ENCODE measurements at places on chromosomes 16 and 17.

- DNase-seq: no peak
Observed at GRCh38 chr17:39352511-39352910, 48.9 kb downstream of the FBXL20 start.

GRCh38 chr16:12675852-12676251 is 127.8 kb downstream of the CPPED1 start:
- DNase-seq: no peak

GRCh38 chr16:84498859-84499620 is 5.4 kb downstream of the MEAK7 start:
- no peak for DNase-seq

DNA sequence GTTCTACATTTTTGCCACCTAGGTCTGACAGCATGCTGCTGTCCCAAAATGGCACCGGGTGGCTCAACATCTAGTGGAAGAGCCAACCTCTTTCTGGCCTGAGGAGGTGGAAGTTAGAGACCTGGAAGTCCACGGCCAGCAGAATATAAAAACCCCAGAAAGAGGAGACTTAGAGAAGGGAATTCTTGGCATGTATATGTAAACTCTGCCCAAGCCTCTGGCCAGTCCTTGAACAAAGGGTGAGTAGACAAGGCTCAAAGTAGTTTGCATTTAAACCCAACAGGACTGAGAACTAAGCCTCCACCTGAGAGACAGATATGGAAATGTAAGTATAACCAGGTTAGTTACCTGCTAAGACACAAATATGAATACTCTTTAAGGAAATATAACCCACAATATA is 210.3 kb downstream of the GRIN2A start:
- no peak for DNase-seq

- no peak for DNase-seq
Observed at GRCh38 chr16:1781254-1781653, 1.1 kb downstream of the SPSB3 start.

- no peak for DNase-seq
Observed at GRCh38 chr17:43540821-43541674, 5.1 kb downstream of the ETV4 start.

DNA sequence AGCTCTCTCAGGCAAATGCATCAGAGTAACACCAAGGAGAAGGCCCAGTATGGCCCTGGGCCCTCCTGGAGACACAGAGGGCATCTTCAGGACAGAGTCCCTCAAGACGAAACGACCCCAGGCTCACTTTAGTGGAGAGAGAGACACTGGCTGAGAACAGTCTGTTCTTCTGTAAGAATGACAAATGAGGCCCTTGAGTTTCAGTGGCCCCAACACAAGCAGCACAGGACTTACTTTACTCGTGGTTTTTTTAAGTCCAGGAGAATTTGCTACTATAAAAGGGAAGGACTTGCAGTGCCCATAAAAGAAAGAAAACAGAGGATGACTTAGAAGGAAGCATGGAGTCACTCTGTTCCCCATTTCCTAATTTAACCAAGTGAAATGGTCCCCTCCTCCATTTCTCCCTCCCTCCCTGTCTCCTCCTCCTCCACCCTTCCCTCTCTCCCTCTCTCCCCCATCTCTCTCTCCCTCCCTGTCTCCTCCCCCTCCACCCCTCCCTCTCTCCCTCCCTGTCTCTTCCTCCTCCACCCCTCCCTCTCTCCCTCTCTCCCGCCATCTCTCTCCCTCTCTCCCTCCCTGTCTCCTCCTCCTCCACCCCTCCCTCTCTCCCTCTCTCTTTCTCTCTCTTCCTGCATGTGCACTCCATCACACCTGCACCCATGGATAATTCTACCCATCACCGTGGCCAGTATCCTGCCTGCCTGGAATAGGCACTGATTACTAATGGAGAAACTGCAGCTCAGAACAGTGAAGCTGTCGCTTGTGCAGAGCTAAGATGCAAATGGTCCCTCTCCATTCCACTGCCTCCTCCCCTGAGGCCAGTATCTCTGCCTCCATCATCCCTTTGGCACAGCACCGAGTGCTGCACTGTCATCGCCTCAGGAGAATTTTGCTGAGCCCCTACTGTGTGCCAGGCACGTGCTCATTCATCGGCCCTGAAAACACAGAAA is 47.3 kb upstream of the RBFOX3 start:
- no peak for DNase-seq

DNA sequence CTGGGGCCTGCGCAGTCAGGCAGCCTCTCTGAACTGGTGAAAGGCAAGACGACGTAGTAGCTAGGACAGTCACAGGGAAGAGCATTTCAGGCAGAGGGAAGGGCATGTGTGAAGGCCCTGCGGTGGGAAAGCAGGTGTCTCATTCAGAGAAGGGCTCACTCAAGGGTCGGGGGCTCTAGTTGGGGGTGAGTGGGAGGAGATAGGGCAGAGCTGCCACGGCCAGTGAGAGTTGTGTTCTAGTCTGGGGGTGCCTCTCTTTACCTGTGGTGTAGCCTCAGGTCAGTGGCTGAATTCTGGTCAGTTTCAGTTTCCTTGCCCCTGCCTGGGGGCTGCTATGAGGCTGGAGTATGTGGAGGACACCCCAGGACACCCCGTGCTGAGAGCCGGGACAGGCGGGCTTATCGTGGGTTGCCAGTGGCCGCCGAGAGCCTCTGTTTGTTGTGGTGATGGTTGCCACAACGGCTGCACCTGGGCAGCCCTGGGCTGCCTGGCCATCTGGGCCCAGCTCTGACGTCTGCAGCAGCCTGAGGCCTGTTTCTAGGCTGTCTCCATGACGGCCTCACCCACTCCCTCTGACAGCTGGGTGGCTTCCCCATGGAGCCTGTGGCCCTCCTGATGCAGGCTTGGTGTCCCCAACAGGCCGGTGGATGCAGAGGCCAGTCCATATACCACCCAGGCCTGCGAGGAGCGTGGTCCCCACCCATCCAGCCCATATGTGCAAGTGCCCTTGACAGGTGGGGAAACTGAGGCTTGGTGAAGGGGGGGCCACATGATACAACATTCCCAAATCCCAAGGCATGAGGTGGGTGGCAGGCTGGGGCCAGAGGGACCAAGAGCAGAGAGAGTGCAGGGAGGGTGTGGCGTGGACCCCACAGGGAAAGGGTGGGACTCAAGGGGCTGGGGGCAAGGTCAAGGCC is 10.8 kb downstream of the MAP2K3 start:
- DNase-seq: no peak

DNA sequence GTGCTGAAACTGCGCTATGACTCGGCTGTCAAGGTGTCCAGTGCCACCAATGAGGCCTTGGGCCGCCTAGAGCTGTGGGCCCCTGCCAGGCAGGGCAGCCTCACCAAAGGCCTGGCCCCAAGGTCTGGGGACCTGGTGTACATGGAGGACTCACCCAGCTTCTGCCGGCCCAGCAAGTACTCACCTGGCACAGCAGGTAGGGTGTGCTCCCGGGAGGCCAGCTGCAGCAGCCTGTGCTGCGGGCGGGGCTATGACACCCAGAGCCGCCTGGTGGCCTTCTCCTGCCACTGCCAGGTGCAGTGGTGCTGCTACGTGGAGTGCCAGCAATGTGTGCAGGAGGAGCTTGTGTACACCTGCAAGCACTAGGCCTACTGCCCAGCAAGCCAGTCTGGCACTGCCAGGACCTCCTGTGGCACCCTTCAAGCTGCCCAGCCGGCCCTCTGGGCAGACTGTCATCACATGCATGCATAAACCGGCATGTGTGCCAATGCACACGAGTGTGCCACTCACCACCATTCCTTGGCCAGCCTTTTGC is 25.0 kb downstream of the WNT9B start:
- DNase-seq: no peak

DNA sequence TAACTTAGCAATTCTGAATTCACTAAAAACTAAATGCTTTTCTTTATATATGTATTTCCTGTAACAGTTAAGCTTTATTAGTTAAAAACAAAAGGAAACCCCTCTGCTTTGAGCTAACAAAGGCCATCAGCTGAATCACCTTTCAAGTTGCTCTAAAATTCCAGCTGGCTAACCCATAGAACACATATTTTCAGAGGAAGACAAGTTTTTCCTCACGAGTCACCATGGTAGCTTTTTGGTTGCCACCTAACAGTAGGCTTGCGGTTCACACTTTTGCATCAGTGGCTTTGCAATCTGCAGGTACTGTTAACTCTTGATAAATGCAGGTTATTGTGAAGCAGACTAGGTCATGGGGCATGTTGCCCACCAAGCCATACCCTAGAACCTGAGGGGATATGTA is 57.6 kb upstream of the IRX5 start:
- DNase-seq: no peak

GRCh38 chr16:8183176-8184099 is 406.9 kb downstream of the TMEM114 start:
- no peak for DNase-seq

- DNase-seq: no peak
Observed at GRCh38 chr16:24834459-24835335, 11.1 kb upstream of the SLC5A11 start.

DNA sequence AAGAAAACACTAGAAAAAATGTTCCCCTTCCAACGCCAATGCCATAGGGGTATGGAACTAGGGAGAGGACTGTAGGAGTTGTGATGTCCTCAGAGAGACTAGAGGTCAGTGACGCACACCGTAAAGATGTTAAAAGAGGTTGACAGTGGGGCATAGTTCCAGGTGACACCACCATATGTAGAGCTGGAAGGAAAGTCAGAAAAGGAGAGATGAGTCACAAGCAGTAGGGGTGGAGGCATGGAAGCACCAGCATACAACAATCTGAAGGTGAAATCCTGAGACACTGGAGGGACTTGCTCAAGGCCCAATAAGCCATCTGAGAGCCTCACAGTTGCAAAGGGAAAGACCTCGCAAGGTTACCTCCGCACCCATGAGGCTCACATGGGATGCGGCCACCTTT is 76.0 kb downstream of the ZNF18 start:
- DNase-seq: no peak

DNA sequence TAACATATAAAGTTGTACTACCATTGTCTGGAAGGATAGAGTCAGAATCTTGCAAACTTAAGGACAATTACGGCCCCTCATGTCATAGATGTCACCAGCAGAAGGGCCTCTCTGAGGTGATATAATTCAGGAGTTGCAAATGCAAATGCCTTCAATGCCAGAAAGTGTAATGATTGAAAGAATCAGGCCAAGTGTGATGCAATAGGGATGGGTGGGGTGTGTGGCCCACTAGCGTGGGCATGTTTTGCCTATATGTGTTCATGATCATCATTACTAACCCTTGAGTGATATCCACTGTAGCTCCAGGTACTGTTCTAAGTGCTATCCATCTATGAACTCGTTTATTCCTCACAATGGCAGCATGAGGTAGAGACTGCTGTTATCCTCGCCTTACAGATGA is 1.1 kb downstream of the DHRS7C start:
- no peak for DNase-seq

DNA sequence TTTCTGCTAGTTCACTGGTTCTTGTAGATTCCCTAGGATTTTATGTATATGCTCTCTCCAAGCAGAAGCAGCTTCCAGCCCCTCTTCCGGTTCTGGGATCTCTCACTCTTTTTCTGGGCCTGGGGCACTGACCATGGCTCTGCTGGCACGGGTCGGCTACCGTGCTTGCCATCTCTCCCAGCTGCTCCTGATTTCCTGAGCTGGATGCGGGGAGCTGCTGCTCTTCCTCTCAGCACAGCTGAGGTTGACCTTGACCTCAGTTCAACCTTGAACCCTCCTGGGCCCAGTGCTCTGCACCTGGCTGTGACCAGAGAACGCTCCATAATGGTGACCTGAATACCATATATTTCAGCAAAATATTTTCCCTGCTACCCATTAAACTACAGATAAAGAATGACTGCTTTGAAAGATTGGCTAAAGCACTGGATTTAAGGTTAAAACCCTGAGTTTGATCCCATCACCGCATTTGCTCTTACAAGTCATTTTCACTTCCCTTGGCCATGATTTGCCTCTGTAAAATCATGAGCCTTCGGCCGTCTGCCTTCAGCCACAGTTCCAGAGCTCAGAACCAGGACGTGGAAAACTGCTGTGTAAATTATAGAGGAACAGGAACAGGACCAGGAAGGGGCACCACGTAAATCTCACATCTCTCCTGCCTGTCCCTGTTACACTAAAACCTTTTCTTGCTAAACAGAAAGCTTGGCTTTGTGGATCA is 130.8 kb upstream of the CHMP6 start:
- DNase-seq: no peak

GRCh38 chr17:21464611-21465021 is 88.5 kb downstream of the KCNJ12 start:
- no peak for DNase-seq

DNA sequence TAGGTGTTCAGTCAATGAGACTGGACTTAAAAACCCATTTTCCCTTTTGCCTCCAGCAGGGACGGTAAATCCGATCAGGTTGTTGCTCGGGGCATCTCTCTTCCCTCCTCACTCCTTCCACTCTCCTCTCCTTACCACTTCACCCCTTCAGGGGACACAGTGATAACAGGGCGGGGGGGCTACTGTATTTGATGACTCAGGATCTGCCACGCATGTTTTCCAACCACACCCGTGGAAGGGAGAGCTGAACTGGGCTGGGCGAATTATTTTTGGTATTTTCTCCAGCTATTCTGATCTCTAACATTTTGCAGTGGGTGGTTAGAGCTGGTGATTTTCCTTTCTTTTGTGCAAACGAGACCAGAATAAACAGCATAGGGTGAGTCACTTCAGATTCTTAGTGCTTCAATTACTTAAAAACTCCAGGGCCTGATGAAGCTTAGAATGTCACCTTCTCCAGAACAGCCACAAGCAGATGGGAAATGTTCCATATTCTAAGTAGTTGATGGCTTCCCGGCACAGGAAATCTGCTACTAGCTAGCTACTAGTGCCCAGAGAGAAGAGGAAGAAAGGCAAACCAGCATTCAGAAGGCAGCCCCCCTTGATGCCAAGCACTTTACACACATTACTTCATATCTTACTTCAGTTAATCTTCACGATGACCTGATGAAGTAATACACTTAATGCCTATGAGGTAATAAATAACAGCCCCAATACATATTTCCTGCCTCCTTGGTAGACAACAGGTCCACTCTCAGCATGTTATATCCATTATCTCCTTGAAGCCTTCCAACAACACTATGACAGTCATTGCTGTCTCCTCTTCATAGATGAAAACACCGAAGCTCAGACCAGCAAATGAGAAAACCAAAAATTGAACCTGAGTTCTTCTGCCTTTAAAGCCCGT is 74.1 kb downstream of the ASIC2 start:
- no peak for DNase-seq

DNA sequence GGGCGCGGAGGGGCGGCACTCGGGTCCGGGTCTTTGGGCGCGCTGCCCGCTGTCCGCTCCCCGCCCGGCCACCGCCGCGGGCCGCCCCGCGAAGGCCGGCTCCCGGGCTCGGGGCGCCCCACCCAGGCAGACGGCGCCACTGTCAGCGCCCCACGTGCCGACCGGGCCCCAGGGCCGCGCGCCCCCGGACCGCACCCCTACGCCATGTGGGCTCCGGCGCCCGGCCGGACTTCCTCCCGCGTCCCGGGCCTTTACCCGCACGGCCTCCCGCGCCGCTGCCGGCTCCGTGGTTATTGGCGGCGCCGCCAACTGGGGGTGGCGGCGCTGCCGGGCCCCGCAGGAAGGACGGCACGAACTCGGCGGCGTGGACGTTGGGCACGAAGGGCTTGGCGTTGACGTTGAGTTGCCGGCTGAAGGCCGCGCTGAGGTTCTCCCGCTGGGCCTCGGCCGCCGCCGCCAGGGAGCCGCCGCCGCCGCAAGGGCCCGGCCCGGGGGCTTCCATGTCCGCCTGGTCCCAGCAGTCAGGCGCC is 577 bp downstream of the GSPT1 start:
- peak; percentile 67 for DNase-seq

Measured in sciatic nerve (tissue), 2 donors.